ENCODE measurements at places on chromosomes 3 and 15. TPM values are rescaled to one million over a fixed set of nuclear protein-coding genes. Genes with fewer than 3 reads are reported as not detected.
A peak's percentile ranks its signal among the peaks of the same experiment; 100 is the strongest.

- no peaks in the 10 kb centered on the region for H3K4me1 ChIP-seq
- peaks cover 26% of the 10 kb centered on the region for H3K36me3 ChIP-seq
- no peaks in the 10 kb centered on the region for H3K27me3 ChIP-seq
- H3K4me3 ChIP-seq, result no peak overlapping the region
- no peak for DNase-seq
Measured at GRCh38 chr3:121803771-121804320, 31.0 kb downstream of the IQCB1 start.

Gene ARHGEF26
- 4.0 TPM for total RNA-seq

DNA sequence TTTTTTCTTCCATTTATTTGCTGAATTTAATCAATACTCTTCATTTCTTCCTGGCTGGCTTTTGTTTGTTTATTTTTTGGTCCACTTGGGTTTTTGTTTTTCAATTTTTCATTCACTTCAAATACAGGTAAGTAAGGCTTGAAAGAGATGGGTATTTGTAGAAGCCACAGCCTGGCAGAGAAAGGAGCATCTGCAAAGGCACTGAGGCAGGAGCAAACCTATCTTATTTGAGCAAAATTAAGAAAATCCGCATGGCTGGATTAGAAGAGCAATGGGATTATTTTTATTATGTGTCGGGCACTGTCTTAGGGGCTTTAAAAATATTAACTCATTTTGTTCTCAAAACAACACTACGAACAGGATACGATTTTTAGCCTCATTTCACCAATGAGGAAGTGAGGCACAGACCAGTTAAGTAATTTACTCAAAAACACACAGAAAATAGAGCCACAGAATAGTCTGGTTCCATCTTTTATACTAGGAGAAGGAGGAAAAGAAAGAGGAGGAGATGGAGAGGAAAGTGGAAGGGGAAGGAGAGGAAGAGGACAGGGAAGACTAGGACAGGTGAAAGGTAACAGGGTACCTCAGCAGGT lies 35.1 kb upstream of the CCDC80 start:
- H3K4me1 ChIP-seq, result peaks cover 7% of the 10 kb centered on the region
- DNase-seq, result no peak
- no peak overlapping the region for H3K4me3 ChIP-seq
- no peaks in the 10 kb centered on the region for H3K36me3 ChIP-seq
- no peak overlapping the region for H3K27ac ChIP-seq

- H3K27me3 ChIP-seq, result no peaks in the 10 kb centered on the region
- no peak overlapping the region for H3K27ac ChIP-seq
- no peaks in the 10 kb centered on the region for H3K36me3 ChIP-seq
- no peak for DNase-seq
Measured at GRCh38 chr3:165788531-165788930, 48.7 kb downstream of the BCHE start.

DNA sequence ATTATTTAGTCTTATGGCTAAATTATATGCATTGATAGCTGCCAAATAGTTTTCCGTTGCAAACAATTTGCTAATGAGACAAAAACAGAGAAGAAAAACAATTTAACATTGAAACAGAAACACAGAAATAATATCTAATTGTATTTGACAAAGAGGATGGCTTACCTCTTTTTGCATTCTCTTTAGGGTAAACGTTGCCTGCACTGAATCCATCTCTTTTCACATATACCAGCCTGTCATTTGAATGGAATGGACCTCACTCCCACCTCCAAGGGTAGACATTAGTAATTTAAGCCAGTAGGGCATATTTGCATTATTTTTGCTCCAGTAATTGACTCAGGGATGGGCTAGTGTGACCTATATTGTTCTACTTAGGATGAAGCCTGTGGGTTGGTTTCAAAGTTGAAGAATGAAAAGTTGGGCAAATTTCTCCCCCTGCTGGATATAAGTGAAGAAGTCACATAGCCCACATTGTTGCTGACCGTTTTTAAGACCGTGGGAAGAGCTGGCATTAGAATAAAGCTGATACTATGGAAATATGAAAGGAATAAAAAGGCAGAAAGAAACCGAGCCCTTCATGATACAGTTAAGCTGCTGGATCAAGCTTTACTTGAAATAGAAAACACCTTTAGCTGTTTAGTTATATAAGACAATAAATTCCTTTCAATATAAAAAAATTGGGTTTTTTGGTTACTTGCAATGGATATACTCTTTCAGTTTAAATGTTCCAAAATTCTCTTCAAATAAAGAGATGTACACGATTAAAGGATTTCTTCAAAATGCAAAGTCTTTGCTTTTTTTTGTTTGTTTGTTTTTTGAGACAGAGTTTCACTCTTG lies 26.9 kb downstream of the PIERCE2 start:
- H3K36me3 ChIP-seq, result no peaks in the 10 kb centered on the region
- H3K27me3 ChIP-seq, result no peaks in the 10 kb centered on the region
- no peak overlapping the region for H3K4me3 ChIP-seq
- no peak overlapping the region for H3K27ac ChIP-seq

Gene ROPN1
- not detected for total RNA-seq

GRCh38 chr3:30448450-30449289 lies 157.7 kb upstream of the TGFBR2 start:
- H3K27ac ChIP-seq, result no peak overlapping the region
- H3K27me3 ChIP-seq, result no peaks in the 10 kb centered on the region
- peaks cover 2% of the 10 kb centered on the region for H3K4me1 ChIP-seq
- H3K36me3 ChIP-seq, result no peaks in the 10 kb centered on the region

Gene JAGN1
- 58.0 TPM for total RNA-seq

DNA sequence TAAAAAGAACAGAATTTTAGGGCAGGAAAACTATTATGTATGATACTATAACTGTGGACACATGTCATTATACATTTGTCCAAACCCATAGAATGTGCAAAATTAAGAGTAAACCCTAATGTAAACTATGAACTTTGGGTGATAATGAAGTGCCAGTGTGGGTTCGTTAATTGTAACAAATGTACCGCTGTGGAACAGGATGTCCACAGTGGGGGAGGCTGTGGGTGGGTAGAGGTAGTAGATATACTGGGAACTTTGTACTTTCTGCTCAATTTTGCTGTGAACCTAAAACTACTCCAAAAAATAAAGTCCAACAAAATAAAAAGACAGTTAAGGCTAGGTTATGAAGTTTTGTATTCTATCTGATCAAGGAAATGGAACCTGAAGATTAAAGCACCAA lies 24.8 kb downstream of the CD96 start:
- no peak for DNase-seq
- no peaks in the 10 kb centered on the region for H3K4me1 ChIP-seq
- no peaks in the 10 kb centered on the region for H3K27me3 ChIP-seq
- H3K4me3 ChIP-seq, result no peak overlapping the region

GRCh38 chr15:68704496-68705021 lies 116.1 kb downstream of the ANP32A start:
- H3K36me3 ChIP-seq, result no peaks in the 10 kb centered on the region
- no peak overlapping the region for H3K4me3 ChIP-seq
- peak overlapping the region; percentile 91 for H3K27ac ChIP-seq
- DNase-seq, result peak; percentile 78

GRCh38 chr3:194615226-194615625 lies 18.0 kb downstream of the TMEM44 start:
- peak overlapping the region; percentile 72 for H3K27ac ChIP-seq
- no peak overlapping the region for H3K4me3 ChIP-seq
- no peaks in the 10 kb centered on the region for H3K36me3 ChIP-seq

Gene TFG
- total RNA-seq, result 187 TPM

Gene CPA3
- total RNA-seq, result not detected

Gene BCHE
- total RNA-seq, result 6.3 TPM
